Fibroblast of skin of scalp (primary cell): ENCODE measurements at places on chromosomes 3 and 15.

GRCh38 chr3:43194490-43195114, 88.7 kb upstream of the POMGNT2 start:
- no peak for DNase-seq

GRCh38 chr3:15284121-15284889, 48.1 kb downstream of the SH3BP5 start:
- peak; percentile 35 for DNase-seq

DNA sequence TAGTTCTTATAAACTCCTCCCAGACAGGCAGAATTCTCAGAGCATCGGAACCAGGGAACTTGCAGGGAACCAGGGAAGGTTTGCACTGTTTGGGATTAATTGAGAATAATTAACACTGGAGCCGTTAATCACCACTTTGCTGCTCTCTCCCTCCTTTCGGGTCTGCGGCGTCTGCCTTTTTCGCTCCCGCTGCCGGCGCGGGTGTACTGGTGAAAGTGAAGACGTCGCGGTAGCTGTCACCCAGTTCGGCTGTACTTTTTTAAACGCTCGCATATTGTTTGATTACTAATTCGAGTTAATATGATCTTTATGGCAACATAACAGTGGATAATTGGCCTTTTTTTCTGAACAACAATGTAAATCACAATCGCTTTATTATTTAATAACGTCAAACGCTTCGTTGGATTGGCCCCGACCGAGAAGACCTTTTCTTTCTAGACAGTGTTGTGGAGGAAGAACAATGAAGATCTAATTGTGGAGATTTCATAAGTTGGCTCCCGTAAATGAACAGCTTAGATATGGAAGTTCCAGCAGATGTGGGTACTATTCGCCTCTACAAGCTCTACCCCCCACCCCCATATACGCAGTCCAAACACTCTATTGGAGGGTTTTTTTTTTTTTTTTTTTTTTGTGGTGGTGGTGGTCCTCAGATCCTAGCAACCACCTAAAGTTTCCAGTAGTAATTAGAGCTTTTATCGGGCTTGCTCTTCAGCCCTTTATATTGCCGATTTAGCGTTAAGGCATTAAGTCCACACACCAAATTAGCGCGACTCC, 12.7 kb downstream of the SOX2 start:
- DNase-seq, result no peak

DNA sequence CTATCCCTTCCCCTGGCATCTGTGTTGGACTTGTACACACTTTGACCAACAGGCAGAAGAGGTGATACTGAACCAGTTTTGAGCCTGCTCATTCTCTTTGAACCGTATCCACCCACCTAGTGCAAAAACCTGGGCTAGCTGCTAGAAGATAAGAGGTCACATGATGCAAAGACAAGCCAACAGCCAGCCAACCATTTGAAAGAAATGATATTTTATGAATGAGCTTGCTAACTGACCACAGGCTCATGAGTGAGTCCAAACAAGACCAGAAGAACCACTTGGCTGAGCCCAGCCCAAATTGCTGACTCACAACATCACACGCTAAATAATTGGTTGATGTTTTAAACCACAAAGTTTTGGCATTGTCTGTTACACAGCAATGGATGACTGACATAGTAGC, 74.0 kb upstream of the CTNNB1 start:
- DNase-seq, result no peak

- DNase-seq, result peak; percentile 89
Measured at GRCh38 chr3:123046262-123047061, 18.9 kb upstream of the SEMA5B start.

DNA sequence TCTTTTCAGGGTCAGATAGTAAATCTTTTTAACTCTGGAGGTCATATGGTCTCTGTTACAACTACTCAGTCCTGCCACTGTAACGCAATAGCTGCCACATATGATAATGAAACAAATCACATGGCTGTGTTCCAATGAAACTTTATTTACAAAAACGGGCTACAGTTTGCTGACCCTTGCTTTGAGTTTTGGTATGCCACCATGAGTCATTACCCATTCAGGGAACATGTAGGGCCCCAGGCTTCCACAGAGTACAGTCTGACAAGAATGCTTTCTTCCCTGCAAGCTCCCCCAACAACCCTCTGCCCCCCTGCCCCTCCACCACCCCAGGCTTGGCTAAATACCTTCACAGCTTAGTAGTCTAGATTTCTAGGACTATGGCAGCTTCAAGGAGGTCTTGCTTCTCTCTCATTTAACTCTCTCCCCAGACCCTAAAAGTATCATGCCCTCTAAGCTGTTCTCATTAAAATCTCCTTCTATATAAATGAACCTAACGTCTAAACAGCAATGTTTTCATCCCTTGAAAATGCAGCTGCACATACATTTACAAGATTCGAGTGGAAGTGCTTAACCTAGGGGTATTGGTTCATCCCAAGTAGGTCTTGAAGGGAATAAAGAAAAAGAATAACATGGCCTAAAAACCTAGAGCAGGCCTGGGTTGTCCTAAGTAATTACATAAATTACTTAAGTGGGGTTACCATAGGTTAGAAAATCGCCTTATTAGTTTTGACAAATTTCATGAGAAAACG, 117.8 kb upstream of the PRICKLE2 start:
- DNase-seq, result peak; percentile 95

DNA sequence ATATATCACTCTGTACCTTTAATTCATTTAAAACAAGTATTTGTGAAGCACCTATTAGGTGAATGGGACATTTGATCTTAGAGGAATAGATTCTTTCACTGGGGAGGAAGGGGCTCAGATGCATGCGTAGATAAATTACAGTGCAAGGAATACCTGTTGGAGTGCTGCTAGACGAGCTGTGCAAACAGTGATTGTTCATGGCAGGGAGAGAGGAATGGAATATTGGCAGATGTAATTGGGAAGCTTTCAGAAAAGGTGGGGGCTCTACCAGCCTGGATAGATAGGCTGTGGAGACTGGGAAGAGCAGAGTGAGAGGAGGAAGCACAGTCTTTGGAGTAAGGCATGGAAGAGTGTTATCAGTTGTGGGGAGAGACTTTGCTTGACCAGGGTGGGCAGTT, 116.8 kb downstream of the AKAP13 start:
- DNase-seq, result no peak

DNA sequence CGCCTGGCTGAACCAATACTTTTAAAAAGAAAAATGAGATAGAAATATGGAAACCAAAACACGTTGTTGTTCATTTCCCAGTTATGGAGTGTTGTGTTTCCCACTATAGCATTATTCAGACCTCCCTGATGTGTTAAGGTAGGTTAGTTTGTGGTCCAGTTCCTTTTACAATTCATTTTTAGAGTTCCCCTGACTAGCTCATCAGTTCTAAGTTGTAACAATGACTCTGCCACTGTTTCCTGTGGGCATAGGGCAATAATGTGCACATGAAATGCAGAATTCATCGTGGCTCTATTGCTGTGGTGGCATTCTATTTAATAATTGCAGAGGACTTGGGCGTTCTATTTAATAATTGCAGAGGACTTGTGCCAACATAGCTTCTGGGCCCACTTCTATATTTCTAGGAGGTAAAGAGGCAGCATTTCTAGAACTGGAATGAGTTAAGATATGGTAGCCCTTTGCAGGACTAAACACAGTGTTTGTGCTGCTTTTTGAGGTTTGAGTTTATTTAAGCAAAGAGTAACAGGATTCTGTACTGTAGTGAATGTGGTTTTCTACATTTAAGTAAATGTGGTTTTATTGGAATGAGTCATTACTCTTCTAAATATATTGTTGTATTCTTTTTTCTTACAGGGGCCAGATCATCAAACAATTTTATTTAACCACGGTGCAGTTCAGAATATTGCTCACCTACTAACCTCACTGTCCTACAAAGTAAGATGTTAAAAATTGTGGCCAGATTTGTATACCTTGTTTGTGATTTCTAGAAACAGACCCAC, 47.5 kb downstream of the ARMC8 start:
- peak; percentile 13 for DNase-seq

DNA sequence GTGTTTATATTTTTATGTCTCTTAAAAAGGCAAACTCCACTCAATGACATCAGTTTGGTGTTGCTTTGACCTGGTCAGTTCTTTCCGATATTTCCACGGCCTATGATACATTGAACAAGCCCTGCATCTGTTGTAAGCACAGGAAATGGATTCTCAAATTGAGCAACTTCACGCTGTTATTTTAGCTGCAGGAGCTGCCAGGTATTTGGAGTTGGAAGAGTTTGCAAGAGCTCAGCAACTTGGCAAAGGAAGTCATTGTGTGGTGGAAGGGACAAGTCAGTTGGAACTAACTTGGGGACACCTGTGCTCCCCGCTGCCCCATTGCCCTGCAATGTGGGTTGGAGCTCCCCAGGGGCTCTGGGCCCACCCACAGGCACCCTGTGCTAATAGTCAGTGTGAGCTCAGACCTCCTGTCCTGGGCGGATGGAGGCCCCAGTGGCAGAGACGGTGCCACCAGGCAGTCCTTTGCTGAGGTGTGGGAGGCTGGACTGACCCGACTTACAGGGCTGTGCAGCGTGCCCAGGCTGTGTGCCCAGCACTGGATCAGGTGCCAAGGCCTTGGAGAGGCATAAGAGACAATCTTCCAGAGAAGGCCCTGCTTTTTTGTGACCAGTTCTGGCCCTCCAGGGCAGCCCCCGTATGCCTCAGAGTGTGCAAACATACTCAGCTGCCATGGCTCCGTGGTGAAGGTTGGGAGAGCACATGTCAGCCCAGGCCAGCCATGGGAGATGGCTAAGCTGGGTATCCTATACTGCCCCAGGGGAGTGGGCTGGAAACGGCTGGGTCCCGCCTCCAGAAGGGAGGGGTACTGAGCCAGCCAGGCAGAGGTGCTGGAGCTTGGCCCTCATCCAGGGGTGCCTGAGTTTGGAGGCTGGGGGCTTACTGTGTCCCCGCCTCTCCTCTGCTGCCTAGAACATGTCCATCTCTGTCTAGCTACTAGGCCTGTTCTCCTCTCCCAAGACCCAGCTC, 43.5 kb downstream of the KY start:
- DNase-seq, result no peak

DNA sequence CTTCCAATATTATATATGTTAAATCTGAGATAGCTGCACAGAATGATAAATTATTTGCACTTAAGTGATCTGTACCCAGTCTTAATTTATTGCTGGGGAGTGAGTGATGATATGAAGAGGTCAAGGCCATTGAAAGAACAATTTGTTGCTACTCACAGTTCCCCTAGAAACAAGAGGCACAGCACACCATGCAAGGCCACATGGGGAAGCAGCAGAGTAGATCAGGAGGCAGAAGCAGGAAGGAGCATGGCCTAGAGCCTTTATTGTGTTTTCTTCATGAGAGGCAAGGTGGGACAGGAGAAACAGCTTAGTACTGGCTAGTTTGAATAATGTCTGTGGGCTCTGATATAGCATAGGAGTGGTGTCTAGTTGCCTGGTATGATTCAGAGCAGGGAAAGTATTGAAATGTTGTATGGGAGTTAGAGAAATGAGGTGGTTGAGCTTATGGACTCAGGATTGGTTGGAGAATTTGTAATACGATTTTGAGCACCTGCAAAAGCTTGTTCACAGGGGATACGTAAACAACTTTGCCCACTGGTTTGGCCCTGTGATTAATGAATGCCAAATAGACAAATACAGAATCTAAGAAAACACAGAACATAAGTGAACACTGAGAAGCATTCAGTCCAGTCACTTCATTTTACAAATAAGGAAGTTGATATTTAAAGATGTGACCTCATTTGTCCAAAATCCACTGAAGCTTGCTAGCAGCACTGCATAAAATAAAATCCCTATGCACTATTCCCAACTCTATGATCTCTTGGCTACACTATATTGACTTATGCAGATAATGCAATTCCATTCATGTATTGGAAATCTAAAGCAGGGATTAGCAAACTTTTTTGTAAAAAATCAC, 71.7 kb downstream of the TMCO5A start:
- no peak for DNase-seq

DNA sequence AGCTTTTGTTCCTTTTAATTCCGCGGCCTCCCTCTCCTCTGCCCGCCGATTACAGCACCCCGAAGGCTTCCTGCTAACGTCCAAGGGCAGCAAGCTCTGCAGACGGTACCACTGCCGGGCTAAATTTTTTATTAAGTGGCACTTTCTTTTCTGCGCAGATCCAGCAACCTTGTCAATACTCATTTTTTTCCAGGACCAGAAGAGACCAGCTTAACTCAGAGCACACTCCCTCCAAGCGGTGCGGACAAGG, 542 bp upstream of the MEIS2 start:
- no peak for DNase-seq

GRCh38 chr3:111712294-111713167, 117.4 kb upstream of the ZBED2 start:
- peak; percentile 6 for DNase-seq
